ENCODE measurements at places on chromosomes 12 and 14. TPM values are rescaled to one million over a fixed set of nuclear protein-coding genes. Genes with fewer than 3 reads are reported as not detected.

The TBC1D30 gene
- total RNA-seq, result 0.35 TPM

DNA sequence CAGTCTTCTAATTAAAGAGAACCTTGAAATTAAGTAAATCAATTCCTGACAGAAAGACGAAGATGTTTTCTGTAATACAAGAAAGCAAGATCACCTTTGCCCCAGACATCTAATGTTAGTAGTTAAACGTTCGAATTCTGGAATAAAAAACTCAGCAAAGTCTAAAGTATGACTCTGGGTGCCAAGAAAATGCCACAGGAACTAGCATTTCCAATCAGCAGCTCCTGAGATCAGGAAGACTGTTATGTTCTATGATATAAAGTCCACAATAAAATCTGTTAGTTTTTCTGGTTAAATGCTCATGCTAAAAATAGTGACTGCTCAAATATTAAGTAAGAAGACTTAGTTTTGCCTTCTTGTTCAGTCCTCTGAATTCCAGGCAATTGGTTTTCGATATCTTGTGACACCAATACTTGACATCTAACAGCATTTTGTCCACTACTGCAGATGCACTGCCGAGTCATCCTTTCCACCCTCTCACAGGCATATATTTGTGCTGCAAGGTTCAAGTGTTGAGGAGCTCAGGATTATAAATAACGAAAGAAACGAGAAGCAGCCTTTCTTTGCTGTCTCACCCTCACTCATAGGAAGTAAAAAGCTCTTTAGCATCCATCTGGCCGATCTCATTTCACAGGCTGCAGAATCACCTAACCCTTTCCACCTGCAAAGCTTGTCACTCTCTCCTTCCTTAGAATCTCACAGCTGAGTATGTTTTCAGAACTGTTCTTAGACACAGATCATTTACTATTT is 32.0 kb downstream of the SSH1 start:
- no peak for DNase-seq

The ASCL1 gene
- not detected for total RNA-seq

The BEGAIN gene
- total RNA-seq, result 0.68 TPM

GRCh38 chr12:57086493-57087009 is 2.4 kb upstream of the NAB2 start:
- DNase-seq, result no peak

The PPP4R4 gene
- 0.16 TPM for total RNA-seq

GRCh38 chr14:100878271-100879146 is 25.0 kb downstream of the RTL1 start:
- peak; percentile 49 for DNase-seq

- DNase-seq, result no peak
These were observed 450.4 kb downstream of the LRFN5 start for GRCh38 chr14:42057111-42057510.

DNA sequence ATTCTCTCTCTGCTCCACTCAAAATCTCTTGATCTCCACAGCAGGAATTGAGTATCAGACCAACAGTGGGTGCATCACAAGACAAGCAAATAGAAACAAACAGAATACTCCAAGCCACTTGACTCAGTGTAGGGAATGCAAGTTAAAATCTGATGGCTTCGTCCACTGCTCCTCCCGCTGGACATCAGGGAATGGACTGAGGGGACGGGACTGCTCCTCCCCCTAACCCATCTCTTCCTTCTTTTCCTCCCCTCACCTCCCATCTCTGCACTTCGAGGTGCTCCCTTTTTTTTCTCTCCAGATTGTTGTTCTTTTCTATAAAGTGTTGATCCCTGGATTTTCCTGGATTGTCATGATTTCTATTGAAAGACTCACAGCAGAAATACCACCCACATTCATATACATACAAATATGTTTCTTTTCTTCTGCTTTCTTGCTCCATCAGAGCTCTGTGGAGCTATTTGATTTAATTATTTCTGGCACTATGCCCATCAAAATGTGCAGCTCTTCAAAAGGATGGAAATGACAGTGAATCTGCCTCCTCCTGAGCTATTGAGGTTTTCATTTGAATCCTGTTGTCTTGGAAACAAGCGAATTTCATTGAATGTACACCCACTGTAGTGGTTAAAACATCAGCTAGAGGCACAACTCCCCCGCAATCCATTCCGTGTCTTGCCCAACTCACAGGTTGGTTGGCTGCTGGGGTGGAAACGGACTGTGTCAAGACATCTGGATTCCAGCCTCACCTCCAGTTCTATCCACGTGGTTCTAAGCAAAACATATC is 199.7 kb downstream of the SPTSSA start:
- DNase-seq, result no peak

- no peak for DNase-seq
These were observed 95.5 kb upstream of the USP44 start for GRCh38 chr12:95646781-95647190.

GRCh38 chr12:64065881-64066451 is 156.1 kb downstream of the KICS2 start:
- DNase-seq, result no peak

DNA sequence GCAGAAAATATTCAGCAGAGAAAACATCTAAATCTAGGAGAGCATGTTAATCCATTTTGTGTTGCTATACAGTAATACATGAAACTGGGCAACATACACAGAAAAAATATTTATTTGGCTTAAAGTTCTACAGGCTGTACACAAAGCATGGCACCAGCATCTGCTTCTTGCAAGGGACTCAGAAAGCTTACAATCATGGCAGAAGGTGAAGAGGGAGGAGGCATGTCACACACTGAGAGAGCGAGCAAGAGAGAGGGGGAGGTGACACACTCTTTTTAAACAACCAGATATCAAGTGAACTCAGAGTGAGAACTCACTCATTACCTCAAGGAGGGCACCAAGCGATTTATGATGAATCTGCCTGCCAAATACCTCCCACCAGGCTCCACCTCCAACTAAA is 94.2 kb upstream of the CNOT2 start:
- no peak for DNase-seq

DNA sequence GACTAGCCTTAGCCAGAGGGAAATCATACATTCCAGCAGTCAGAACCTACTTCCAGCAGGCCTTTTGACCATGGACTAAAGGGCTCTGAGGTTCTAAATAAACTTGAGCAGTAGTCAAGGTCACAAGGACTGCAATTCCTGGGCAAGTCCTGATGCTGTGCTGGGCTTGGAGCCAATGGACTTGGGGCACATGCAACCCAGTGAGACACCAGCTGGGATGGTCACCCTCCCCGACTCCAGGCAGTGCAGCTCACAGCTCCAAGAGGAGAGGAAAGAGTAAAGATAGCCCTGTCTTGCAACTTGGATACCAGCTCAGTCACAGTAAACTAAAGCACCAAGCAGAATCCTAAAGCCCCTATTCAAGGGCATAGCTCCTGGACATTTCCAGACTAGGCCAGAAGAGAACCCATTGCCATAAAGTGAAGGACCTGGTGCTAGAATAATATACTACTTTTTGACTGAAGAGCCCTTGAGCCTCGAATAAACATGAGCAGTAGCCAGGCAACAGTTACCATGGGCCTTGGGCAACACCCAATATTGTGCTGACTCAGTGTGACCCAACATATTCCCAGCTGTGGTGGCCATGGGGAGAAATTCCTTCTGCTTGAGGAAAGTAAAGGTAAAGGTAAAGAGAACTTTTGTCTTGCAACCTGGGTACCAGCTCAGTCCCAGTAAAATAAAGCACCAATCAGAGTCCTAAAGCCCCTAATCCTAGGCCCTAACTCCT is 226.2 kb upstream of the CLEC14A start:
- DNase-seq, result no peak
